ENCODE measurements at places on chromosomes 13 and 19.

DNA sequence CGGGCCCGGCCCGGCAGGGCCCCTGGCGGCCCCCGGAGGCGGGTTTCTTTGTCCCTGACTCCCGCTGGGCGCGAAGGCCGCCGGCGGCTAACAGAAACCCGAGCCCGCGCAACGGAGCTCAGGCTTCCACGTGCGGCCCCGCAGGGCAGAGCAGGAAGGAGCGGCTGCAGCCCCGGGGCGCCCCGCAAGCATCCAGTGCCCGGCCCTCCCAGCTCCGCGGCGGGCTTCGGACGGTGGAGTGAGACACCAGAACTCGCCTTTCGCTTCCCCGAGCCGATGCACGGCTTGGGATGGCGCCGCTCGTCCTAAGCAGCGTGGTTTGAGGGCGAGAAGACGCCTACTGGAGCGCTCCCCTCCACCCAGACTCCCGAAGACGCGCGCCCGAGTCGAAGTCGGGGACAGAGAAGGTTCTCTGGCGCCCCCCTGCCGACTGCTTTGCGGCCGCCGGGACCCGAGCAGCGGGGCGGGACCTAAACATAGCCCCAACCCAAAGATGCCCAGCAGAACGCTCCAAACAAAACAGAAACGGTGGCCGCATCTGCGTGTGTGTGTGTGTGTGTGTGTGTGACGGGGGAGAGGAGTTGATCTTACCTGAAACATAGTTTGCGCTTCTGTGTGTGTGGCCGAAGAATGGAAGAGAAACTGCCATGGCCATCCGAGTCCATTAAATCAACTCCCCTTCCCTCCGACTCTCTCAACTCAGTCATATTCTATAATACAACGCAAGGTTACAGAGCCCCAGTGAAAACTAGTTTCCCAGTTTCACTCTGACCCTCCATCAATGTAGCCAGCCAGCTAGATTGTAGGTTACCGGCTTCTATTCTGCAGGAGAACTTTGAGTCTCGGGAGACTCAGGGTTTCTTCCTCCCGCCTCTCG, 629 bp upstream of the FGF9 start:
- DNase-seq, result peak; percentile 82

- peak; percentile 81 for DNase-seq
Measured at GRCh38 chr13:52085421-52085820, 43.5 kb downstream of the NEK5 start.

DNA sequence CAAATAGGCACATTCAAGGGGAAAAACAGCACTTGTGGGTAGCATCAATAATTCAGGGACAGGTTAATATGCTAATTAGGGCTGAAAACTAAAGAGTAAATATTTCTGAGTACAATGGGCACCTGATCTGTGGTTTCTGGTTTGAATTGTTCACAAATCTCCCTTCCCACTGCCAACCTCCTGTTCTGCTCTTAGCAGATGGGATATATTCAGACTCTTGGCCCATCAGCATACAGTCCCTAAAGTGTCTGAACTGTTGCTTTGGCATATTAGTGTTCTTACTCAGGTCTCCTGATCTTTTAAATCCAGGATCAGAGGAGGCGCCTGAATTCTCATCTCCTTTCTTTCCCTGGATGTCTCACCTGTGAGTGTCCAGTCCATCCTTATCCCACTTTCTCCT, 8.2 kb upstream of the LRCH1 start:
- no peak for DNase-seq

- DNase-seq, result no peak
Measured at GRCh38 chr19:18294467-18294864, 13.0 kb upstream of the JUND start.

- peak; percentile 32 for DNase-seq
Measured at GRCh38 chr13:72886272-72887067, 104.5 kb downstream of the PIBF1 start.

GRCh38 chr19:37867831-37868230, 38.6 kb downstream of the WDR87 start:
- DNase-seq, result peak; percentile 11

DNA sequence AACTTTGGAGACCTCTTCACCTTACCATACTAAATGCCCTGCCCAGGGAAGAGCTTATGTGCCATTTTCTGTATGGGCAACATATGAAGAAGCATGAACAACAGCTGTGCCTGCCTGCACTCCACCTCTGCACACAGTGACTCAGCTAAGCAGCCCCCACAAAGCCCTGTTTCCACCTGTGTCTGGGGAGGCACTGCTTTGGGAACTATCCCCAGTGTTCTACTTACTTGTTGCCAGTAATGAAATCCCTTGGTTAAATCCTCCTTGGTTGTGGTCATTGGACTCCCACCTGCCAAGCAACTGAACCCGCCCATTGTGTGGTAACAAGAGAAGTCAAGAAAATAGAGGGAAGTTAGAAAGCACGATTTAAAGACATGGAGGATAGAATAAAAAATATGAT, 84.6 kb downstream of the NALCN start:
- no peak for DNase-seq

DNA sequence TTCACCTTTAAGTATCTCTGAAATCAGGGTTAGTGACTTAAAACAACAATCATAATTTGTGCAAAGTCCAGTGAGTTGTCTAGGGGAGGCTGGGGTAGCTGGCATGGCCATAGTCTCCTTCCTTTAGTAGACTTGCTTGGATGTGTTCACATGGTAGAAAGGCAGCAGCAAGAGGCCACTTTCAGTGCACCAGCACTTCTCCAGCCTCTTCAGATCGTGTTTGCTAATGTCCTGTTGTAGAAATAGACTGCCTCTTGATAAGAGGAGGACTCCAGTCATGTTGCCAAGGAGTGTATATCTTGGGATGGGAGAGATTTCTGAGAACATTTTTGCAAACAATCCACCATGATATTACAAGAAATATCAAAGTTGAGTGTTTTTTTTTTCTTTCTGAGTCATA, 22.9 kb downstream of the WDFY2 start:
- DNase-seq, result no peak

GRCh38 chr13:66657165-66657881, 572.8 kb downstream of the PCDH9 start:
- peak; percentile 21 for DNase-seq

GRCh38 chr13:39313721-39314120, 275.5 kb downstream of the NHLRC3 start:
- DNase-seq, result no peak

- peak; percentile 80 for DNase-seq
Measured at GRCh38 chr19:2578391-2578890, 102.5 kb downstream of the GADD45B start.

GRCh38 chr13:100528353-100528752, 60.2 kb downstream of the GGACT start:
- no peak for DNase-seq

DNA sequence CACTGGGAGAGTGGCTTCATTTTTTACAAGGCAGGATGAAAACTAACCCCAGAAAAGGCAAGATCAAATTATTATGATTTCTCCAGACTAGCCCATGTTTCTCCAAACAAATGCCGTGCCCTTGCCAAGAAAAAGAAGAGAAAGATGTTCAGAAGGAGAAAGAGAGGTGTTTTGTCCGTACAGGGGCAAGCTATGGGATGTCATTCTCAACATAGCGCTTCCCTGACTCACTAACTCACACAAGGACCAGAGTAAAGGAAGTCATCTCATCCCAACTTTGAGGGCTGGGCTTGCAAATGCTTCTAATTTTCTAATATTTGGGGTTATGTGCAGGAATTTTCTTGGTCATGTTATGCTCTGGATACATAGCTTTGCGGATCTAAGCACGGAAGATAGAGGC, 224.2 kb upstream of the MAB21L1 start:
- peak; percentile 80 for DNase-seq

GRCh38 chr19:17654993-17655392, 33.2 kb downstream of the UNC13A start:
- no peak for DNase-seq

GRCh38 chr13:92418818-92419412, 807.7 kb upstream of the GPC6 start:
- DNase-seq, result no peak

DNA sequence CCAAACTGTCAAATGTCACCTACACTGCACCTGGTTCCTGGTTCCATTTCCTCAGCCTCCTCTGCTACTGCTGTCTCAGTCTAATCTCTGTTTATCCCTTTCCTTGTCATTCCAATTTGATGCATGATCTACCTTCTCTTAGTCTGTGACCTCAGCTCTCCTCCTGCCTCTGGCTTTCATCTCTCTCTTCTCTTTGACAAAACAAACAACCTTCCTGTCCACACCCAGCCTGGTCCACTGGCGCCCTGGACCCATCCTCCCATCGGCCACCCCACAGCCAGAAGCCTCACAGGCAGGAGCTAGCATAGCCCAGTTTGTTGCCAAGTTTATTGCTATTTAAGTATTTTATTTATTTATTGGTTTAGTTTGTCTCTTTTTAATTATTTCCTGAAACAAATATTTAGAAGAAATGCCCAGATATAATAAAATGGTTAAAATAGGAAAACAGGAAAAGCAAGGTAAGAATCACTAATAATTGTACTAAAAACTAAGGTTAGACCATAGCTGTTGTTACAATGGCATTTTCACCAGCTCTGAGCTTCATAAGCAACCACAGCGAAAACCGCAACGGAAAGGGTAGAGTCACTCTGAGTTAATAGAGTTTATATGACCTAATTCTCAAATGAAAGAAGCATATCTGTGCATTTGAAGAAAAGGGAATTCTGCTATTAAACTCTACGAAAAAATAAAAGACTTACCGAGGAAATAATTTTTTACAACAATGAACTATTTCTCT, 68.6 kb downstream of the EFNB2 start:
- no peak for DNase-seq

GRCh38 chr19:45275370-45275971, 24.4 kb downstream of the MARK4 start:
- DNase-seq, result no peak

- DNase-seq, result no peak
Measured at GRCh38 chr19:1182727-1183126, 8.7 kb upstream of the SBNO2 start.

- no peak for DNase-seq
Measured at GRCh38 chr19:32105527-32106310, 239.7 kb upstream of the ZNF507 start.

- no peak for DNase-seq
Measured at GRCh38 chr13:112692104-112692503, 2.3 kb downstream of the ATP11A start.

DNA sequence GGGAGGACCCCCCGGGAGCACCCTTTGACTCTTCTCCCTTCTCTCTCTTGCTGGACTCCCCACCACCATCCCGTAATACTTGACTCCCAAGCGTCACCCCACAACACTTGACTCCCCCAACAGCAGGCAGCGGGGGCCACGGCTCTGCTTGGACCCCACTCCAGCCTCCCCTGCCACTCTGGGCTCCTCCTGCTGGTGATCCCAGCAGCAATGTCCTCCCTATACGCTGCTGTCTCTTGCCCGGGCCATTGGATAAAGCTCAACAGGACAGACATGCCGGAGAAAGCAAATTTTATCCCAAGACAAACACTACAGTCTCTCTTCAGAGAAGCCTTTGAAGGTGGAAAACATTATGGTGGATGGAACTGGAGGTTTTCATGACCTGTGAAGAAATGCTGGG, 20.4 kb upstream of the AMER2 start:
- DNase-seq, result no peak

- no peak for DNase-seq
Measured at GRCh38 chr19:40752257-40752781, 1.3 kb downstream of the SNRPA start.

GRCh38 chr19:42288387-42288786, 13.5 kb upstream of the PRR19 start:
- DNase-seq, result no peak

DNA sequence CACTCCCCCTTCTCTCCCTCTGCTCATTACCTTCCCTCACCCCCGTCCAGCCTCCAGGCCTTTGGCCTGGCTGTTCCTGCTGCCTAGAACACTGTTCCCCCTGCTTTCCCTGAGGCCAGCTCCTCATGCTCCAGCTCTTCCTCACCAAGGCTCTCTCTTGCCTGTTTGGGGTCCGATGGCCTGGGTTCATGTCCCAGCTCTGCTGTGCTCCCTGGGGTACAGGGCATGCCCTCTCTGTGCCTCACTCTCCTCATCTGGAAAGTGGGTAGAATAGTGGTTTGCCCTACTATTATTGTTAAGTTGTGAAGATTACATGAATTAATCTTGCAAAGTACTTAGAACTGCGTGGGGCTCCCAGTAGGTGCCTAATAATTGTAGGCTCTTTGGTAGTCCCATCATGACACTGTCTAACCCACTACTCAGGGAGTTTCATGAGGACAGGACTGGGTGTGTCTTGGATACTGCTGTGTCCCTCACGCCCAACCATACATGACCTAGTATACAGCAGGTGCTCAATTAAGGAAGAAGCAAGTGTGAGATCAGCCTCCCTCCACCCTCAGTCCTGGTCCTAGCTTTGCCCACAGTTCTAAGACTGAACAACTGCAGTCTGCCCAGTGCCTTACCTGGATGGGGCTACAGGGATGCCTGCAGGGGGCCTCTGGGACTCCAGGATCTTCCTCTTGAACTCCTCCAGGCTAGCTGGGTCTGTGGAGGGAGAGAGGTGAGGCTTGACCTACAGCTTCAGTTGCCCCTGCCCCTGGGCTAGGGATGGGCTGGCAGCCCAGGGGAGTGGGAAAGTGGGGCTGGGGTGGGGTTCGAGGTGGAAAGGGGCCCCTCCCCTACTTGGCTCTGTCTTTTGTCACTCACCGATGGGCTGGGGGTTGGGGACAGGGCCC, 17.0 kb downstream of the PLVAP start:
- no peak for DNase-seq

DNA sequence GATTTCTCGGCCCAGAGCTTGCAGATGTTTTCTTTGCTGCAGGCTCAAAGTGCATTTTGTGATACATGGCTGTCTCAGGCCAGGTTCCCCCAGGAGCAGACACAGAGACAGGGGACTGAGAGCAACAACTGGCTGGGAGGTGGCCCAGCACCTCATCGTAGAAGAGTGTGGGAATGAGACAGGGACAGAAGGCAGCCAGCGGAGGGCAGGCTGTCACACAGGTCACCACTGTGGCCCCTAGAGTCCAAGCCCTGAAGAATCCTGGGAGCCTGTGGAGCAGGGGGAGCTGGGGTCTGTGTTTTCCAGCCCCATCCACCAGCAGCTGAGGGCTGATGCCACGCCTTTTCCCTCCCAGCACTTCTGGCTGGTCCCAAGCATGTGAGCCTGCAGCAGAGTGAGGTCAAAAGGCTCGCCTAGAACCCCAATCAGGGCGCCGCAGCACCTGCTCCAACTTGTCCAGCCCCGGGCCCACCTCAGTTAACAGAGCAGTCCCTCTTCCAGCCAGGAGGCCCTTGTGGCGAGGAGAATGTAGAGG, 723.8 kb downstream of the UQCRFS1 start:
- no peak for DNase-seq

GRCh38 chr13:26880735-26881134, 120.1 kb upstream of the GPR12 start:
- DNase-seq, result peak; percentile 17

Data from GM03348 (cell line).